ENCODE measurements at places on chromosomes 12 and 14. TPM values are rescaled to one million over a fixed set of nuclear protein-coding genes. Genes with fewer than 3 reads are reported as not detected.

DNA sequence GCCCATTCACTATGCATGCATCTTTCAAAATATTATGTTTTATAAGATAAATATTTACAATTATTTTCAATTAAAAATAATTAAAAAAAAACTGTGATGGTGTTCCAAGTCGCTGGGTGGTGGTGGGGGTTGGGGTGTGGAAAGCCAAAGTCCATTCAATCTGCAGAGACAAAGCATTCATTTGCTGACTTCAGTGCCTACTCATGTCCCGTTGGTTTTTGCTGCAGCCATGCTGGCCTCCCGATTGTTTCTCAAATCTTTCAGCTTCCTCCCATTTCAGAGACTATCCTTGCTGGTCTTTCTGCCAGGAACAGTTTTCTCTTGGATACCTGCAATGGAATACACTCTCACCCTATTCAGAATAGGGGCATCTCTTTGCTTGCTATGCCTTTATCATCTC is 331.5 kb upstream of the NOVA1 start:
- DNase-seq, result no peak

DNA sequence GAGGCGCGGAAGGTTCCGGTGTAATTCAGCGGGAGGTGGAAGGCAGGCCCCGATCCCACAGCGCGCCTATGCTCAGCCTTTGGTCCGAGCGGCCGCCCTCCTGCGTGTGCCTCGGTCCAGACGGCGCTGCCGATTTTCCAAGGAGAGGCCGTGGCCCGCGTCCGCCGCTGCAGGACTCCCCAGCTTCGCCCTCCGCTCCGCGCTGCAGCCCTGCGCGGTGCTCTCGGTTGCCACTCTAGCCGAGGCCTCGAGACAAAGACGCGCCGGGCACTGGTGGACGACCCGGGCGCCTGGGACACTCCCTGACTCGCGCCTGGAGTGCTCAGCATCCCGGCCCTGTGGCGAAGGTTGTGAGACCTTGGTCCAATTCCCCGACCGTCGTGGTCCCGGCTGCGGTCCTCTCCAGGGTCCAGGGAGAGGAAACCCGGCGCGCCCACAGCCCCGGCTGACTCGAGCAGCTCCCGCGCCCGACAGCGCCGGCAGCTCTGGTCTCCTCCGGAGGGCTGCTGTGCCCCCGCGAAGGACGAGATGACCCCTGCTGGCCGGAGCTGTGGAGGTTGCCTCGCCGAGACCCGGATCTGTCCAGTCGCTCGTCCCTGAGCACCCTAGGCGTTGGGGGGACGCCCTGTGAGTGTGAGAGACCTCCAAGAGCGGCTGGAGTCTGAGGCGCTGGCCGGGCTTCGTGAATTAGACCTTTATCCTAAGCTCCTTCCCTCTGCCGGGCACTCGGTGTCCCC is 6.5 kb downstream of the HOXC12 start:
- DNase-seq, result peak; percentile 65

GRCh38 chr12:102963796-102964195 is 6.3 kb downstream of the ASCL1 start:
- no peak for DNase-seq

DNA sequence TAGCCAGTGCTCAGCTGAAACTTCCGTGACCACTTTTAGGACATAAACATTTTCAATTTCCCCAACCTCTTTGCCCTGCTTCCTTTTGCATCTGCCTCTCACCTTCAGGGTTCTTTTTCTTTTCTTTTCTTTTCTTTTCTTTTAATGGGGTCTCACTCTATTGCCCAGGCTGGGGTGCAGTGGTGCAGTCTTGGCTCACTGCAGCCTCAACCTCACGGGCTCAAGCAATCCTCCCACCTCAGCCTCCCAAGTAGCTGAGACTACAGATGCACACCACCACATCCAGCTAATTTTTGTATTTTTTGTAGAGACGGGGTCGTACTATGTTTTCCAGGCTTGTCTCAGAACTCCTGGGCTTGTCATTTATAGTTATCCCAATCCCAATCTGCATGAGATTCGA is 4.7 kb upstream of the LRP10 start:
- DNase-seq, result no peak

DNA sequence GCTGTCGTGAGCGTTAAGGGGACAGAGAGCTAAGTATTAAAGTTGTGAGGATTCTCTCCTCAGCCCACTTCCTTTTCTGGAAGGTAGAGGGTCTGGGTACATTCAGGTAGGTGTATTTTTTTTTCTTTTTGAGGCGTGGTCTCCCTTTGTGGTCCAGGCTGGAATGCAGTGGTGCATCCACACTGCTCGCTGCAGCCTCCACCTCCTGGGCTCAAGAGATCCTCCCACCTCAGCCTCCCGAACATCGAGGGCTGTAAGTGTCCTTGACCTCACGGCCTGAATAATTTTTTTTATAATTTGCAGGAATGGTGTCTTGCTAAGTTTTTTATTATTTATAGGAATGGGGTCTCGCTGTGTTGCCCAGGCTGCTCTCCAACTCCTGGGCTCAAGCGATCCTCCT is 1.4 kb downstream of the PUS1 start:
- DNase-seq, result no peak

GRCh38 chr14:76484355-76484754 is 108.4 kb downstream of the ESRRB start:
- no peak for DNase-seq

DNA sequence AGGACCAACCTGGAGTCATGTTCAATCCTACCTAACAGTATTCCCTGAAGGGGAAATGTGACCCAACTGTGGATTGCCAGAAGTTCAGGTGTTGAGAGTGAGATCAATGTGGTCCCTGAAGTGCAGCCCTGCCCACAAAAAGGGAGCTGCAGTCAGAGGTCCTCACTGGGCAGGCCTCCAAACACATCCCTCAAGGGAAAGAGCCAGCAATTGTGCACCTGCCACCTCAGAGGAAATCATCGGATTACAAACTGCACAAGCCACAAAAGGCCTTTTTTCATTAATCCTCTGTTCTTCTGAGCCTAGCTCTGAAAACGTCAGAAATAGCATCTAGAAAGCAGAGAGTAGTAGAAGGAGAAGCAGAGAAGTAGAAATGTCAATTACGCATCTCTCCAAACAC is 10.8 kb upstream of the MDM1 start:
- DNase-seq, result no peak

GRCh38 chr12:66058554-66058953 is 72.0 kb downstream of the LLPH start:
- no peak for DNase-seq

Gene GLIPR1L1
- total RNA-seq, result not detected

- DNase-seq, result no peak
Observed at GRCh38 chr14:59349258-59349701, 115.9 kb downstream of the GPR135 start.

GRCh38 chr12:130984183-130985058 is 30.7 kb downstream of the ADGRD1 start:
- DNase-seq, result no peak

Gene IKZF4
- total RNA-seq, result 2.4 TPM

DNA sequence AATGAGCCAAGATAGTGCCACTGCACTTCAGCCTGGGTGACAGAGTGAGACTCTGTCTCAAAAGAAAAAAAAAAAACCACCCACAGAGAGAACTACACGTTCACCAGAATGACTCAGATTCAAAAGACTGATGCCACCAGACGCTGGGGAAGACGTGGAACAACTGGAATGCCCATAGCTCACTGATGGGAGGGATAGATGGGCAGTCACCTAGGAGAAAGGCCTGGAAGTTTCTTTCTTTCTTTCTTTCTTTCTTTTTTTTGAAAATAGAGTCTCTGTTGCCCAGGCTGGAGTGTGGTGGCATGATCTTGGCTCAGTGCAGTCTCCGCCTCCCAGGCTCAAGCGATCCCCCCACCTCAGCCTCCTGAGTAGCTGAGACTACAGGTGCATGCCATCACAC is 10.0 kb upstream of the KLC1 start:
- no peak for DNase-seq

DNA sequence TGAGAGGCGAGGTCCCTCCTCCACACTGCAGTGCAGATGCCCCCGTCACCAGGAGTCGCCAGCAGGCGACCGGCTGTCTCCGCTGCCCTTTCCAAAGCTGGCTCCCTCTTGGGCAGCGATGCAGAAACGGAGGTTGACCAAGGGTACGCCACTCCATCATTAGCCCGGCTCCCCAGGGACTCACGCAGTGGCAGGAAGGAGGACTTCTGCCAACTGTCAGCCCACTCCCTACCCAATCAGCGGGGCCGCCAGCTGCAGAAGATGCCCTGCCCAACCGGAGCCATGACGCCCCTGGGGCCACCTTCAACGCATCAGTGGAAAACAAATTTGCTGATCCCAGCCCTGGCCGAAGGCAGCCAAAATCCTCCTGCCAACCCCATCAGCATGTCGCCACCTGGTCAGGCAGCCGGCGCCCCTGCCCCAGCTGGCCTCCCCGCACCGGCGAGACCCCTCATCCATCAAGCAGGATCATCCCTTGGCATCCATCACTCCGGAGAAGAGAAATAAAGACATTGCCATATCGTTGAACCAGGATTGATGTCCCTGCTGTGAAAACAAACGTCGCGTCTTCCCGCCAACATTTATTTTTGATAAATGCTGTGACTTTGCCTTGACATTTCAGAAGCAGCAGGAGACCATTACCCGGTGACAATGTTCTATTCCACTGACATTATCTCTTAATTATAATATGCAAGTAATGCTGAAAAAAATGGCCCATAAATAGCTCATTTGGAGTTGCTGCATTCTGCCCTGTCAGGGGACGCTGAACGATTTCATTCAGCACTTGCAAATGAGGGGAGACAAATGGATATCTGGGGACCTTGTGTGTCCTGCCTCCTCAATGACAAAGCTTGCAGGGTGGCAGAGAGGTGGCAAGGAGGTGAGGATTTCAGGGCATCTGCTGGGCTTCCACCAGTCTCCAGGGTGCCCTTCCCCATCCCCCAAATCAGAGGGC is 105.1 kb downstream of the SCARB1 start:
- DNase-seq, result no peak

DNA sequence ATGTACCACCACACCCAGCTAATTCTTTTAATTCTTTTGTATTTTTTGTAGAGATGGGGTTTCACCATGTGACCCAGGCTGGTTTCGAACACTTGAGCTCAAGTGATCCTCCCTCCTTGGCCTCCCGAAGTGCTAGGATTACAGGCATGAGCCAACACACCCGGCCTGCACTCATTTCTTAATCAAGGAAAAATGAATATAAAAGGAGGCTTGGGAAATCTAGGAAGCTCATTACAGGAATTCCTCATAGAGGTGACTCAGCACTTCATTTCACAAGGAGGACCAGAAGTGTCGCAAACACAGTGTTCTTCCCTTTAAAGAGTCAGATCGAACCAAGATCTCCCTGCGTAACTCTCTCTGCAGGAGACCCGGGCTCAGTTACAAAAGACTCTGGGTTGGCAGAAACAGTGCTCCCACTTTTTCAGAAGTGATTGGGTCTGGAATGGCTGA is 30.3 kb downstream of the NFKBIA start:
- DNase-seq, result no peak

DNA sequence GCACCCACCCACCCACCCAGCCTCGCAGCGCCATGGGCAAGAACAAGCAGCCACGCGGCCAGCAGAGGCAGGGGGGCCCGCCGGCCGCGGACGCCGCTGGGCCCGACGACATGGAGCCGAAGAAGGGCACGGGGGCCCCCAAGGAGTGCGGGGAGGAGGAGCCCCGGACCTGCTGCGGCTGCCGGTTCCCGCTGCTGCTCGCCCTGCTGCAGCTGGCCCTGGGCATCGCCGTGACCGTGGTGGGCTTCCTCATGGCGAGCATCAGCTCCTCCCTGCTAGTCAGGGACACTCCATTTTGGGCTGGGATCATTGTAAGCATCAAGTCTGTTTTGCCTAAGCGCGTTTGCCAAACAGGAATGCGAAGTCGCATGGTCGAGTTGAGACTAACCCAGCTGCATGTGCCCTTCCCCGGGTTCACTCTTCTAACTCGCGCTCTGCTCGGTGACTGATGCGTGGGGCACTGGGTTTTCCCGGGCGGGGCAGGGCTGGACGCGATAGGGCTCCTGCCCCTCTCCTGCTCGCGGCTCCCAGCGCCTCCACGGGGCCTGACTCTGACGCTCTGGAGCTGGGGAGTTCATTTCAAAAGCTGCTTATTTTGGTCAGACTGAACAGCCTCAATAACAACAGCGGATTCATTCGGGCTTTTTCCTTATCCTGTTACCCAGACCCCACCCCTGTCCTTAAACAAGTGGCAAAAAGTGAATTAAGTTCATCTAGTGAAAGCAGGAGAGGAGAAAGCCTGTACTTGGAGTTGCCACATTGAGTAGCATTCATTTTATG is 458 bp downstream of the SSPN start:
- DNase-seq, result peak; percentile 64

- DNase-seq, result no peak
Observed at GRCh38 chr14:70921669-70922068, 14.4 kb downstream of the PCNX1 start.

- no peak for DNase-seq
Observed at GRCh38 chr12:10457760-10458159, 4.6 kb upstream of the KLRC1 start.

Gene TAS2R9
- total RNA-seq, result not detected

DNA sequence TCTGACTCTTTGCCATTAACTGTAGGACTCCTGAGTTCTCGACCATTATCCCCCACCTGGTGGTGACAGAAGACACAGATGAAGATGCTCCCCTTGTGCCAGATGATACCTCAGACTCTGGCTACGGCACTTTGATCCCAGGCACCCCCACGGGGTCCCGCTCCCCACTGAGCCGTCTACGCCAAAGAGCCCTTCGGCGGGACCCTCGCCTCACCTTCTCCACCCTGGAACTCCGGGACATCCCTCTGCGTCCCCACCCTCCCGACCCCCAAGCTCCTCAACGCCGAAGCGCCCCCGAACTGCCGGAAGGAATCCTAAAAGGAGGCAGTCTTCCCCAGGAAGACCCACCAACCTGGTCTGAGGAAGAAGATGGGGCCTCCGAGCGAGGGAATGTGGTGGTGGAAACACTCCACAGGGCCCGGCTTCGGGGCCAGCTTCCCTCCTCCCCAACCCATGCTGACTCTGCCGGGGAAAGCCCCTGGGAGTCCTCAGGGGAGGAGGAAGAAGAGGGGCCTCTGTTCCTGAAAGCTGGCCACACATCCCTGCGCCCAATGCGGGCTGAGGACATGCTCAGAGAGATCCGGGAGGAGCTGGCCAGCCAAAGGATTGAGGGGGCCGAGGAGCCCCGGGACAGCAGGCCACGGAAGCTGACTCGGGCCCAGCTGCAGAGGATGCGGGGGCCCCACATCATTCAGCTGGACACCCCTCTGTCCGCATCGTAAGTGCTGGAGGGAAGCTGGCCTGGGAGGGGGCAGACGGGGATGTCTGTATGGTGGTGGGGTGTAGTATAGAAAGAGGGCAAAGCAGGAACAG is 14.4 kb downstream of the TNFRSF1A start:
- DNase-seq, result peak; percentile 73

DNA sequence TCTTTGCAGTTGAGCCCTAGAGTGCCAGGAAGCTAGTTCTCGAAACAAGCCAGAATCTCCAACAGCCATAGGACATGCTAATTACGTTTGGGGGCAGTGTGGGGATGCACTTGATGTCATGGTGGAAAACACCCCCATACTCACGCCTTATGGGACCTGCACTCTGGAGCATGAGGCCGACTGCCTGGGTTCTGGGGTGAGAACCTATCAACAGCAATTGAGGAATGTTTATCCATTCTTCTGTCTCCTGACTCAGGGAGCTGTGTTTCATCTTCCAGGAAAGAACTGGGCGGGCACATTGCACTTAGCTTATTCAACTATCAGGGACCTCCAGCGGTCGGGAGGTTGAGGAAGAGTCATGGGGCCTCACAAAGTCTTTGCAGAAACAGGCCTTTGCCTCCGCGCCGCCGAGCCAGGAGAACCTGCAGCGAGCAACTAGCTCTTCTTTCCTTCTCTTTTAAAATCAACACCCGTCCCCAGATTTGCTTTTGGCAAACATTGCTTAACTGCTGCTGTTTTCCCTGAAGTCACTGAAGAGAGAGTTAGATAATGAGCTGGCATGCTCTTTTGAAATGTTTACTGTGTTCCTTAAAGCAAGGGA is 226.1 kb upstream of the DIO3 start:
- DNase-seq, result no peak
